ENCODE measurements at places on chromosomes 1 and 21. TPM values are rescaled to one million over a fixed set of nuclear protein-coding genes. Genes with fewer than 3 reads are reported as not detected.

GRCh38 chr1:158946785-158947184 lies 15.4 kb downstream of the PYHIN1 start:
- no peak for DNase-seq

DNA sequence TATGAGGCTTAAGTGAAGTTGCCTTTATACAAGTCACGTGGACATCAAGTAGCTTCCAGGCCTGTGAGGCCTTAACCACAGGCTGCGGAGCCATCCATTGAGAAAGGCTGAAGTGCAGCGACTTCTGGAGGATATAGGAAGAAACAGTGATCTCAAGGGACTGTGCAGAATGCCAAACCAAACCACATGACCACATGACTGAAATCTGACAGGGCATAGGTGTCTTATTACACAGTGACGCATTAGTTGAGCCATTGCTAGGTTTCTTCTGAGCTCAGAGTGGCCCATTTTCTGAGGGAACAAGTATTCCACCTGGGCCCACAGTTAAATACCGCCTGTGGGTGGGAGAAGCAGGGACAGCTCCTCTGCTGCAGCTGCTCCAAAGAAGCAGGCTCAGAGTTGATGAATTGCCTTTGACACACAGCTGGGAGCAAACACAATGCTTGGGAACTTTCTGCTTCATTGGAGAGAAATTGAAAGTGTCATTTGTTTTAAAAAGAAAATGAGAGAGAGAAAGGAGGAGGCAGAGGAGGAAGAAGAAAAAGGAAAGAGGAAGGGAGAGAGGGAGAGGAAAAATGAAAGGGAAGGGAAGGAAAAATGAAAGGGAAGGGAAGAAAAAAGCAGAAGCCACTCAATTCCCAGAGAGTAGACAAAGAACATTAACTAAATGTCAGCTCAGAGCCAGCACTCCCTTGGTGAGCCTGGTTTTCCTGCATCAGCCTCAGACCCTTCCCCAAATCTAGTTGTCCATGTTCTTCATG lies 94.4 kb downstream of the COLGALT2 start:
- peak; percentile 100 for DNase-seq

DNA sequence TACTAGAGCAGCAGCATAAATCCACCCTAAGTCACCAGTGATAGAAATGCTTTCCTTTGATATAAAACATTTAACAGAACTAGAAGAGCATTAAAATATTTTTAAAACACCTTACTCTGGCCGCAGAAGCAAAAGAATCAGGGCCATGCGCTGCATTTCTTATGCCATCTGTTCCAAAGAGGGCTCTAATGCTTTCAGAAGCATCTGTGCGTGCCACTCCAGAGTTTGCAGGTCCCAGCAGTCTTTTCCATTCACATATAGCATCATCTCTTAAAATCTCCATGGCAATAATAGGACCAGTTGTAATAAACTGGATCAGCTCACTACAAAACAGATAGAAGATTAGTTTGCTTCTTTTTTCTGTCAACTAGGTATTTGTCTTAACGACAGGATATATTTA lies 69.2 kb downstream of the NME7 start:
- no peak for DNase-seq

GRCh38 chr1:39900662-39901463 lies 854 bp downstream of the MYCL start:
- no peak for DNase-seq

DNA sequence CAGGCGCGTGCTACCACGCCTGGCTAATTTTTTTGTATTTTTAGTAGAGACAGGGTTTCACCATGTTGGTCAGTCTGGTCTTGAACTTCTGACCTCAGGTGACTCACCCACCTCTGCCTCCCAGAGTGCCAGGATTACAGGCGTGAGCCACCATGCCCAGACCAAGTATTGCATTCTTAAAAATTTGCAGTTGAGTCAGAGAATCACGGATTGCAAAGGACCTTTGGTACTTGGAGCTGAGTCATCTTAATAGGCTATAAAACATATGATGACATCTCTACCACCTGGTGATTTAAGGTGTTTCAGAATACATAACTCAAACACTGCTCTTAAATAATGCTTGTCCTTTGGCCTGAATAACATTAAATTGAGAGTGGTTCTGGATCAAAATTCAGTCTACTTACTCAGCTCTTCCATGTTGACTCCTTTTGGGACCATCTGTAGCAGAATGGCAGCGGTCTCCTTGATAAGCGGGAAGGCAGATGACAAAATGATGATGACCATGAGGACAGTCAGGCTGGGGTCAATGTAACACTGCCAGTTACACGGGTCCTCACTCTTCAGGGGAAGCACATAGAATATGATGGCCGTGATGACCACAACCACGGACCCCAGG lies 10.4 kb downstream of the SLC30A10 start:
- DNase-seq = peak; percentile 20

DNA sequence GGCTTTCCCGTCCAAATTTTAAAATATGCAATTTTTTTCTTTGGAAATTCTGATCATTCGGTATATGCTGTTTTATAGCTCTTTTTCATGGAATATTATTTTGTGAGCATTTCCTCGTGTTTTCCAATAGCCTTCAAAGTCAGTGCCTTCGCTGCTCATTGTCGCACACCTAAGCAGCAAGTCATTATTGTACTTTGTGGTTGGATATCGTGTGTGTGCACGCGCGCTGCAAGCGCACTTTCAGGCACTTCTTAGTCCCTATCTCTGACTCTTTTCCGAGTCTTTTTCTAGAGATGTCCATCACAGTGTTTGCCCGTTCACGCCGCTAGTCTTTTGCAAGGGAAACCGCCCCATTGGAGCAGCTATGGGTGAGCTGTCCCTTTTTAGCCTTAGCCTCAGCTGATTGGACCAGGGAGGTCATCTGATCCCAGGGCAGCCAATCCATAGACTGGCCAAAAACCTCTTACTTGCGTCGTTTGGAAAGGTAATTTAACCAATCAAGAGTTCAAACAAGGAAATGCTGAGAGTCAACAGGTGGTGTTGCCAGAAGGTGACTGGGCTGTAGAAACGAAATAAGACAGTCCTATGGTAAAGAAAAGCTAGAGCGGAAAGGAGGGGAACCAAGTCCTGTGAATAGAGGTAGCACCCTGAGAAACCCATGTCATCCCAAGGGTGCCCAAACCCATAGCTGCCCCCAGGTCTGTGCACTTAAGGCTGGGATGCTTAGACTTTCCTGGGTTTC lies 710 bp upstream of the HYI start:
- no peak for DNase-seq

GRCh38 chr1:231806623-231807495 lies 180.3 kb downstream of the DISC1 start:
- peak; percentile 41 for DNase-seq

- DNase-seq = no peak
Observed at GRCh38 chr1:43947874-43948437, 1.2 kb downstream of the IPO13 start.

- DNase-seq = no peak
Observed at GRCh38 chr1:112711670-112712069, 3.5 kb downstream of the PPM1J start.

- no peak for DNase-seq
Observed at GRCh38 chr1:37605061-37605650, 9.4 kb upstream of the GNL2 start.

- DNase-seq = no peak
Observed at GRCh38 chr21:16709866-16710550, 802.8 kb upstream of the CXADR start.

DNA sequence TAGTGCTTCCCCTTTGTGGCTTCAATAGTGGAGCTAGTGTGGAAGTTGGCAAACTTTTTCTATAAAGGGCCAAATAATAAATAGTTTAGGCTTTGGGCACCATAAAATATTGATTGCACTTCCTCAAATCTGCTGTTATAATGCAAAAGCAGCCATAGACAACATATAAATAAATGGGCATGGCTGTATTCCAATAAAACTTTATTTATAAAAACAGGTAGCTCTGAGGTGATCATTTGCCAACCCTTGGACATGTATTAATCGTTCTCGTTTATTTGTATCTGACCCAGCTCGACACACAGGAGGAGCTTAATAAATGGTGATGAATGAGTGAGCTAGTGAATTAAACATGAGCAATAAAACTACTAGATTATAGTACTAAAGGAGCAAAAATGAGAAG lies 13.3 kb downstream of the KAZN start:
- no peak for DNase-seq

- no peak for DNase-seq
Observed at GRCh38 chr1:203274603-203275381, 30.5 kb upstream of the BTG2 start.

DNA sequence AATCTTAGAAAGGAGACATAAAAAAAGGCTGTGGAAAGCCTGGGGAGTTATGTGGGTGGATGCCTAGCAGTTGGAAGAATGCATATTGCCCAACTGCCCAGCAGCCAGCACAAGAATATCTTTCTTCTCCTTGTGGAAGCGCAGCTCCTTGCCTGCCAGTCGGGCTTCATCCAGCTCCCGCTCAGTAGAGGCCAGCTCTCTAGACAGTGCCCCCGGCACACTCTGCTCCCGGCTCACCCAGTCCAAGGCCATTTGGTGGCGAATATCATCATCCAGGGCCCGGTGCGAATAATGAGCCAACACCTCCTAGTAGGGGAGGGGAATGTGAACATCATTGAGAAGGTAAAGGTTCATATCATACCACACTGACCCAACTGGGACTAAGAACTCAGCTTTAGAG lies 9.0 kb upstream of the RBM8A start:
- no peak for DNase-seq

- DNase-seq = no peak
Observed at GRCh38 chr1:170290991-170291390, 145.2 kb downstream of the NTMT2 start.

GRCh38 chr1:108043707-108044106 lies 78.7 kb upstream of the VAV3 start:
- DNase-seq = no peak

DNA sequence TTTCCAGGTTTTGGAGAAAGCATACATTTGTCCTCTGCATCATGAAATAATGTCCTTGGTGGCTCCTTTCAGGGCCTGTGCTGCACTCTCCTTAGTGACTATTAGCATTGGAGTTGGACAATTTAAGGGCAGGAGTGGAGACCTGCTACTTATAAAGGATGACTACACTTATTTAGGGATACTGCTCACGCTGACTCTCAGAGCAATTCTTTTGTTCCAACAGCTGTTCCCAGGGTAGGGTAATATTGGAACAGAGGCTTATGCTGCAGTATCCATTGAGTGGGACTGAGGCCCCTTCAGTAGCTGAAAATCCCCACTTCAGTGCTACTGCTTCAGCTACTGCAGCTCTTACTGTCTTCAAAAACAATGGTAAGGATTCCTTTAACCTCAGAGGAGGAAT lies 84.6 kb downstream of the GPR88 start:
- DNase-seq = no peak

DNA sequence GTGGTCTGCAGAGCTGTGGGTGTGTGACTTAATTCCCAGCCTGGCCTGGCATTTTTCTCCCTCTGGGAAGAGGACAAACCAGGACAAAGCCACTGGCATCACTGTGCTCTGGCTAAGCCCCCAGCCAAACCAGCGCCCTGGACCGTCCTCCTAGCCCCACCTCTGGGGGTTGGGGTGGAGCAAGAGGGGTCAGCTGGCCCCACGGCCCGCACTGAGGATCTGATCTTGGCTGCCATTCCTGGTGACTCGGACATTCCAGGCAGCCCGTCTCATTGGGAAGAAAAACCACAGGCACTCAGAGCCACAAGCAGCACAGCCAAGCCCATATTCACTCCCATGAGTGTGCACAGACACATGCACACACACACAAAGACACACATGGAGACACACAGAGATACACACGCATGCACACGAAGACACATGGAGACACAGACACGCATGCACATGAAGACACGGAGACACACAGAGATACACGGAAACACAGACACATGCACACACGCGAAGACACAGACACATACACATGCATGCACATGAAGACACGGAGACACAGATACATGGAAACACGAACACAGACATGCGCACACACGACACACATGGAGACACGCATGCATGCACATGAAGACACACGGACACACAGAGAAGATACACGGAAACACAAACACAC lies 2.3 kb upstream of the MXRA8 start:
- DNase-seq = peak; percentile 92

- no peak for DNase-seq
Observed at GRCh38 chr1:190935925-190936324, 458.3 kb upstream of the BRINP3 start.

DNA sequence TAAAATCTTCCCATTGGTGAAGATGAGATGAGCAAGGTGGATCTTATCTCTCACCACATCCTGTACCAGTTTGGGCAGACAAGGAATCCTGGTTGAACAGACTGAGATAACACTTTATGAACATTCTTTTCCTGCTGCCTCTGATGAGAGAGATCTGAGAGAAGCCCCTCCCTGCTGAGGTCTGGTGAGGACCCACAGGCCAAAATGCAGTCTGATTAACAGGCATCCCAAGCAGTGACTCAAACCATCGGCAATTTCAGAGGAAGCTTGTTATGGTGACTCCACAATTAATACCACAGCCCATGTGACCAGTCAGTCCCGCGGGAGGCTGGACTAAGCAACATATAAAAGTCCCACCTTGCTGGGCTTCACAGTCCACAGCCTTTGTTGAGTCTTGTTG lies at the start of gene PRR9:
Gene PRR9 (plus strand): TSS at position 373 of the 400 bp plus-strand sequence. CDS start 561 bp downstream, outside the sequence.
- DNase-seq = no peak

DNA sequence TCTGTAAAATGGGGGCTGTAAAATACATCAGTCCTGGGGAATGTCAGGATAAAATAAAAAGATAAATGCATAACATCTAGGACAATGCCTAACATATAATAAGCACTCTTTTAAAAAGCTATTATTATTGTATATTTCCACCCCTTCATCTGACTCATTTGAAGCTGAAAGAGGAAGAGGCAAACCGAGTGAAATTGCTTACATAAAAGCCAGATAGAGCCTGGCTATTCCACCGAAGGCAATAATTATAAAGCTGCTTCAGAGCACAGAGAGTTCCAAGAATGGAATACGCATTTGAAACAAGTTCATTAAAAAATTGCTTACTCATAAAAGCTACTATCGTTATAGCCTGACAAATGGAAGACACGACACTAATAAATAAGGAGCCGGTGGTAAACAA lies 186.1 kb upstream of the CAMK1G start:
- no peak for DNase-seq

DNA sequence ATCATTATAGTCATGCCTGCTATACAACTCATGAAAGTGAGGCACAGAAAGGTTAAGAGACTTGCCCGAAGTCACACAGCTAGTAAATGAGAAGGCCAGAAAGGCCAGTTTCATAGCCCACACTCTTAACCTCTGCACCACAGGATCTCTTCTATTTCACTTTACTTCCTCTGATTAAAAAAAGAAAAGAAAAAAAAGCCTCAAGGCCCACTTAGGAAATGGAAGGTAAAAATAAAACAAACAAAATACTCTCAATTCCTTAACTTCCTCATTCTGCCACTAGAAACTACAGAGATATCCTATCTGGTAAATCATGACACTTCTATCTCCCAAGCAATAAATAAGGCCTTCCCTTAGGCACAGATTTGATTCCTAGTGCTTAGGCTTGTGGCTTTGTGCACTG lies 7.6 kb upstream of the ENAH start:
- DNase-seq = no peak

Gene EXO1
- 49.1 TPM for total RNA-seq

Gene CELF3
- not detected for total RNA-seq

Gene C1orf159
- 16.4 TPM for total RNA-seq

Gene USH2A
- 0.04 TPM for total RNA-seq

Gene PDC
- not detected for total RNA-seq

Gene AZIN2
- 3.9 TPM for total RNA-seq

Gene IL20
- total RNA-seq = not detected

Gene DNAI4
- total RNA-seq = 0.89 TPM

Gene LRRC7
- 0.10 TPM for total RNA-seq

Gene LSS
- total RNA-seq = 46.4 TPM

Gene CNKSR1
- total RNA-seq = not detected

Gene SPRR5
- total RNA-seq = not detected

Data from H4 (cell line).